ENCODE measurements at places on chromosomes 3 and 15.
A peak's percentile ranks its signal among the peaks of the same experiment; 100 is the strongest.

DNA sequence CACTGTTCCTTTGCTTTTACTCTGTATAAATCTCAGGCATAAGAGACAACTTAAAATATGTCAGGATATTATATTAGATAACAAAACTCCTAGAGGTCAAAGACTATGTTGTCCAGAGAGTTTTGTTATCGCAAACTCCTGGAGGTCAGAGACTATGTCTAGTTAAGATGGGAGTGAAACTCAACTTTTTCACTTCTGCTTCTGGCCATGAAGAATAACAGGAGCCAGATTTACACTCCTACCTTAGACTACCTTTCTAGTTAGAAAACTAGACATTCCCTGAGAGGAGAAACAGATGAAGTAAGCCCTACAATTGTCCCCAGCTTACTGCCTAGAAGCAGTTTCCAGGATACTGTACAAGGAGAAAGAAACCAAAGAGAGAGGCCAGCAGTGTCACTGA, 255.4 kb upstream of the UBE2E1 start:
- no peak for DNase-seq

GRCh38 chr3:67691207-67691606, 36.8 kb upstream of the SUCLG2 start:
- DNase-seq, result no peak

DNA sequence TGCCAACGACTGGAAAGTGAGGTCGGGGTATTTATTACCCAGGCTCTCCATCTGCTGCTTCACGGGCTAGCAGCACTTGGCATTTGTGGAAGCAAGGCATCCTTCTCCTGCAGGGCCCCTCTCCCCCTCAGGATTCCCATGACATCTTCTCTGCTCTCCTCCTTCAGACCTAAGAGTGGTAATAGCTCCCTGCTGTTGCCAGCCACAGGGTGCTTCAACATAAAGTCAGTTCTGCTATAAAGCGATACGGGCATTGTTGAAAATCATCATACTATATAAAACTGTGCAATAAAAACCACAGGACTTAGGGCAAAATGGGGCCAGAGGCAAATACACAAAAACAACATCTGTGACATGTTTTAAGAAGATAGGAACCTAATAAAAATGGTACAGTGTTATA, 391.8 kb upstream of the ADAMTS9 start:
- DNase-seq, result no peak

- DNase-seq, result no peak
Measured at GRCh38 chr15:69897471-69898237, 200.1 kb downstream of the TLE3 start.

GRCh38 chr3:125386811-125387210, 11.7 kb upstream of the ZNF148 start:
- no peak for DNase-seq

DNA sequence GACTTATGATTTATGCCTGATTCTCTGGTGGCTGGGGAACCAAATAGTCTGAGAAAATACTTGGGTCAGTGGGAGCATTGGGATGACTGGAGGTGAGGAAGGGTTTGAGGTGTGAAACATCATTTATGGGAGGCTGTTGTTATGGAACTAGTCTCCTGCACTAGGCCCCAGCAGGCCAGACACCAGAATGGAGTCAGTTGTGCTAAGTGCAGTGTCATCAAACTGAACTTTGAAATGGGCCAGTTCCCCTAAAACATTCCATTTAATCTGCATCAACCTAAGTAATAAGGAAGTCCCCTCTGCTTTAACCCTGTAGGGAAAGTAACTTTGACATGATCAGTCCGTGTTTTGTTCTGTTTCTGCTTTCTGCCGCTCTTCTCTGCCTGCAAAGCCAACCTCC, 44.9 kb upstream of the KLHL25 start:
- DNase-seq, result no peak

DNA sequence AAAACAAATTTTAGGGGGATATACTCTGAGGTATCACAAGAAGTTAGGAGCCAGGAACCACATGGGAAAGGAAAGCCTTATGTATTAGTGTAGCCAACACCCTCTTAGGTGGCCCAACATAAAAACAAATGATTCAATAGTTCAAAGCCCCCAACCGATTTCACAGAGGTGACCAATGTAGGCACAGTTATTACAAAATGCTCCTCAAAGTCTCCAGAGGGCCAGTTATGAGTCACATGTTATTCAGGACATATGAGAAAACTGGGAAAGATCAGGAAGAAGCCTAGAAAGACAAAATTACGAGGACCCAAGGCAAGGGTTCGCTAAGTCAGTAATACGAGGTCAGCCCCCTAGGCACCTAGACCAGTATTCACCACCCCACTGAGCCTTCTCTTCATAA, 29.9 kb upstream of the FBN1 start:
- no peak for DNase-seq

- no peak for DNase-seq
Measured at GRCh38 chr3:71752831-71753700, 589 bp upstream of the GPR27 start.

GRCh38 chr3:175186511-175186910, 327.4 kb downstream of the NAALADL2 start:
- DNase-seq, result no peak

DNA sequence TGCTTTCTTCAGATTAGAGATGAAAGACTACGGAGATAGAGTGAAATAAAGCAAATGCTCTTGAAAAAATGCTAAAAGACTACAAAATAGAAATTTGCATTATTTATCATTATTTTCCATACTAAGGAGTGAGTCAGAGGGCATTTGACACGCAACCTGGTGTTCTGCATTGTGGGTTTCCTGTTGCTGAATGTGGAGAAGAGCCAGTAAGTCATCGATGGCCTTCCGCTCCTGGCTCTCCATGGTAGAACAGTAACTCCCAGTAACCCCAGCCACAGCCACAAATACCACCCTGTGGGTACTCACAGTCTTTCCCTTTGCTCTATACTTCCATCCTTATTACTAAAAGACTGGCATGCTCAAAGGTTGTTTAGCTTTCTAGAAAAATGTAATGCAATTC, 61.5 kb downstream of the CGGBP1 start:
- DNase-seq, result peak; percentile 4

DNA sequence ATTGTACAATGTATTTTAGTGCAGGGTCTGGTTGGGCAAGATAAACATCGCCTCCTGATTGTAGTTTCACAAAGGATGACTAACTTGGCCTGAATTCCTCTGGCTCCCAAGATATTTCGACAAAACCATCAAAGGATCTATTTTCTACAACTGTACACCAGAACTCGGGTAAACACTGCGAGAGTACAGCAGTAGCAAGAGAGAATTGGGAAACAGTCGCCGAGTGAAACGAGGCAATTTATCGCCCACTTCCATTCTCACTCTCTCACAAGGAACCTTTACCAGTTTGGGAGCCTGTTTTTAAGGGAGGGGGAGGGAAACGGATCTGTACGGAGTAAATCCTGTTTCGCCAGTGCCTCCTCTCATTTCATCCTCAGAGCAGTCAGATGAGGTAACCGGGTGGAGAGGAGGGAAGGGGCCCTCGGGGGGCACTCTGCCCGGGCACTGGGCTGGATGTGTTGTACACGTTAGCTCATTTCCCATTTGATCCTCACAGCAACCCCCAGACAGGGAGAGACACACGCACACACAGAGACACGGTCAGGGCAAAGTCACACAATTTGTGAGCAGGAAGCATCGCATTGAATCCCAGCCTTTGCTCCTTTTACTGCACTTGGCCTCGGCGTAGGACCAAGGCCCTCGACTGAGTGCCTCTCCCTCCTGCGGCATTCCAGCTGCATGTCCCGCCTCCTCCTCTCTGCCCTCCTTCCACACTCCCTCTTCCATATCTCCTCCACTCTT, 120.1 kb downstream of the LIPC start:
- DNase-seq, result no peak

DNA sequence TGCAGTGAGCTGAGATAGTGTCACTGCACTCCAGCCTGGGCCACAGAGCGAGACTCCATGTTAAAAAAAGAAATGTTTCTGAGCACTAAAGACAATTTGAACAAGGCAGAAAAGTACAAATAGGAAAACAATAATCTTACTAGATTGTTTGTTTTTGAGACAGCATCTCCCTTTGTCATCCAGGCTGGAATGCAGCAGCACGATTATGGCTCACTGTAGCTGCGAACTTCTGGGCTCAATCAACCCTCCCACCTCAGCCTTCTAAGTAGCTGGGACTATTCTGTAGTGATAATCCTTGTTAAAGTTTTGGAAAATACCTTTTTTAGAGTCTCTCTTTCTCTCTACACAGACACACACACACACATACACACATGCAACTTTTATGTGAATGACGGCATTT, 107.1 kb downstream of the LPP start:
- DNase-seq, result no peak

DNA sequence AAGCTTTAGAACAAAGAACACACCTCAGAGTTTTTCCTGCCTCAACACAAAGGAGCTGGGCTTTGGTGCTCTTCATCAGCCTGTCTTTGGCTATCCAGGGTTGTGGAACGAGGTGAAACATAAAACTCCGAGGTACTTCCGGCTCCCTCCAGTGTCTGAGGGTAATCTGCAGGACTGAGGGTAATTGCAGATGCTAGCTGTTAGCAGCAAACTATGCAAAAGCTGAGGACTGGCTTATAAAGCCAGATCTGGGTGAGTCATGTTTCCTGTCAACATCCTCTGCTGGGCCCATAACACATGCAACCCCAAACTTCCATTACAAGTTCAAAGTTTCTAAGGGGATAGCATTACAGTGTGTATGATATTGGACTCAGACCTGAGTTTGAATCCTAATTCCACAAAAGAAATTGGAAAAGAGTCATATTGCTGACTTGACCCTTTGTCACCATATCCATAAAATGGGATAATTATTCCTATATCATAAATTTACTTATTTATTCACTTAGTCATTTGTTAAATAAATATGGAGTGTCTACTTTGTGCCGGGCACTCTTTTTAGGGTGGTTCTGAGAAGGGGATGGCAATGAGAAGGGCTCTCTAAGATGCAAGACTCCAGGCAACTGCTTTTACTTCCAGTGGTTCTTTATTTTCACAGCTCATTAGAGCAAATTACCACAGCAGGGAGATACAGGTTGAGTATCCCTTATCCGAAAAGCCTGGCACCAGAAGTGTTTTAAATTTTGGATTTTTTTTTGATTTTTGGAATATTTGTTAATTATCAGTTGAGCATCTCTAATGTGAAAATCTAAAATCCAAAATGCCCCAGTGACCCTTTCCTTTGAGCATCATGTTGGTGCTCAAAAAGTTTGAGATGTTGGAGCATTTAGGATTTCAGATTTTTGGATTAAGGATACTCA, 9.5 kb upstream of the TRIM69 start:
- DNase-seq, result no peak

GRCh38 chr3:135650309-135650708, 315.2 kb upstream of the PPP2R3A start:
- no peak for DNase-seq

DNA sequence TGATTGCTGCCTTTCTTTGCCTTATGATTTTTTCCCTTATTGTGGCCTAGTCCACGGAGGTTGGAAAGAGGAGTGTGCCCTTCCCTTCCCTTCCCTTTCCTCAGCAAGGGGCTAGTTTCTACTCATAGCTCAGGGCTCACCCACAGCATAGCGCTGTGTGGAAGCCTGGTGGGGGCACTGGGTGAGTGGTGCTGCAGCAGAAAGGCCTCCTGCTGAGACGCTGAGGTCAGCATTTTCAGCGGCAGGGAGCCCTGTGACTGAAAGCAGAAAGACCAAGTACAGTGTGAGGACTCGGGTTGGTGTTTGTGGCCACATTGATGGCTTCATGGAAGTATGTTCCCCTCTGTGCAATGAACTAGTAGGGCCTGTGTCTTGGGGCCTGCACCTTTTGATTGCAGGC, 21.9 kb downstream of the CACNA1D start:
- DNase-seq, result no peak

DNA sequence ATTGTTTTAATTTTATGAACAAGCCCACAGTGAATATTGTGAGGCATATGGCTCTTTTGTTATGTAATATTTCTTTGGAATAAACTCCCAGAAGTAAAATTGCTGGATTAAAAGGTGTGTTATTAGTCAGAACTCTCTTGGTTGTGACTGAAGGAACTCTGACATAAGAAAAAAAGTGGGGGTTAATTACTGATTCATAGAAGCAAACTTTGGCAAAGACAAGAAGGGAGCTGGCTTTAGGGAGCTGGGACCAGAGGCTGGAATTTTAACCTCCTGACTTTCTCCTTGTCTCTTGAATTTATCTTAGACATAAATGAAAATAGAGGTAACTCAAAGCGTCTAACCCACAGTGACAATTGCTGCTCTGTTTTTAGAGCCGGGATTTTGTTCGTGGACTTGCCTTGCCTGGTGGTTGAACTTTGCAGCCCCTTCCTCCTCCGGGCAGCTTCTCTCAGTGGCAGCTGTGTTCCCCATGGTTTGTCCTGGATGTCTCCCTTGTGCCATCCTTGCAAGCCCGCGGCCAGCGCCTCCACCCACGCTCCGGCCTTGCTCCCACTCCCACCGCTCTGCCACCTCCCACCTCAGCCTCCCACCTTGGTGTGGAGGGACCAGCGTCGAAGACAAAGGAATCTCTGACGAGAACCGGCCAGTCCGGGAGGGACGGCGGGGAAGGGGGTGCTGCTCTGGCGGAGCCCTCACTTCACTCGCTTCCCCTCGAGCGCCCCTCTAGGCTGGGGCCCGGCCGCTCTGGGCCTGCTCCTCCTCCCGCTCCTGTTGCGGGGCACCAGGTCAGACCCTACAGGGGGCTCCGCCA, 28.0 kb downstream of the ARHGAP31 start:
- DNase-seq, result no peak

DNA sequence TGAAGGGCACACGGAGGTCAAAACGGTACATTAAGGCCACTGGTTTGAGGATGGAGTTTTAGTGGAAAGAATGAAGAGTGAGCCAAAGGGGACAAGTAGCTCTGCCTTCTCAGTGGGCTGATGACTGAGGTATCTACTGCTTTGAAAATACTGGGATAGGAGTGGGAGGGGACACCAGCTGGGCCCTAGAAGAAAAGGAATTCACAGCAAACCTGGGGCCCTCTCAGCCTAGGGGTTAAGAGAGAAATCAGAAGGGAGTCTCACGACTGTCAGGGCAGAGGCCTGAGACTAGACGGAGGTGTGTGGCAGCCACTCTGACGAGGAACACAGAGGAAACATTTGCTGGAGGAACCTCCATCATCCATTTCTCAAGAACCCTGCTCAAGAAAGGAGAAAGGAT, 75.1 kb downstream of the TNIK start:
- DNase-seq, result no peak

Measured in stimulated activated CD4-positive, alpha-beta T cell treated with anti-CD3 and anti-CD28 coated beads, Interleukin-12 subunit alpha, Interleukin-12 subunit beta, amount 100 ng/mL, for 4 hours (primary cell).